ENCODE measurements at places on chromosomes 5 and 9.

GRCh38 chr5:51997949-51998348 is 614.7 kb downstream of the ISL1 start:
- no peak for DNase-seq

DNA sequence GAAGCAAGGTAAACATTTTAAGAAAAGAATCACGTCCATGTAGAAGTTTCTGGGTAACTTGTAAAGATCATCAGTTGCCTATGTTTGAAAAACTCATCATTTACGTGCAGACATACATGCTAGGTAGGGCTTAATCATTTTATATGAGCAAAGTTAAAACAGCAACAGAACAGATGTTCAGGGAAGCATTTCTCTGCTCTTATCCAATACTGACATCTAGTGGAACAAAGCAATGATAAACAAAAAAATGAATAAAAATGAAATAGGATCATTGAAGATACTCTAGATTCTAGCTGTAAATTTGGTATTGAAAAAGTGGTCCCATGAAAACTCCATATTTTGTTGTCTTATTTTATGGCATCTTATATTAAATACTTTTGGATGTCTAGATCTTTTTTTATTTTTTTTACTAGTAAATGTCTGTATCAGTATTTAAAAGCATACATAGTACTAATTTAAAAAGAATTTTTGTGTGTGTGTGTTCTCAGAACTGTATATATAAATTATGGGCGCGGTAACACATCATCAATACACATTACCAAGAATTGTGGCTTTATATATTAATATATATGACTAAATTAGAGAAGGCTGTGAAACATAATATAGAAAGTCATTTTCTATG is 1050.2 kb downstream of the CDH12 start:
- DNase-seq = no peak

DNA sequence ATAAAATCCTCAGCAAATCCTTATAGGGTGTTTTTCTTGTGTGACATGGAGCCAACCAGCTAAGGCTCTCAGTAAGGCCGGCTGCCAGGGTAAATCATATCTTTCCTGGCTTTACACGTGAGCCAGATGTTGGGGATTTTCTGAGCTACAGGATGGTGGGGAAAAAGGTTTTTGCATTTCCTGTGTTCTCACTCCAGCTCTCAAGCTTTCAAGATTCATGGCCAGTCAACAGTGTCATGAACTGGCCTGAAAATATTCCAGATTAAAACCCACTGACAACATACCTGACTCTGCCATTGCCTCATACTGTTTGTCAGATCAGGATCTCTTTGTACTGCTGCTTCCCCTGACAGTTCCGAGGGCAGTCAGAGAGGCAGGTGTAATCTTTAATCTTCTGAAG is 306.9 kb downstream of the GLIS3 start:
- no peak for DNase-seq

DNA sequence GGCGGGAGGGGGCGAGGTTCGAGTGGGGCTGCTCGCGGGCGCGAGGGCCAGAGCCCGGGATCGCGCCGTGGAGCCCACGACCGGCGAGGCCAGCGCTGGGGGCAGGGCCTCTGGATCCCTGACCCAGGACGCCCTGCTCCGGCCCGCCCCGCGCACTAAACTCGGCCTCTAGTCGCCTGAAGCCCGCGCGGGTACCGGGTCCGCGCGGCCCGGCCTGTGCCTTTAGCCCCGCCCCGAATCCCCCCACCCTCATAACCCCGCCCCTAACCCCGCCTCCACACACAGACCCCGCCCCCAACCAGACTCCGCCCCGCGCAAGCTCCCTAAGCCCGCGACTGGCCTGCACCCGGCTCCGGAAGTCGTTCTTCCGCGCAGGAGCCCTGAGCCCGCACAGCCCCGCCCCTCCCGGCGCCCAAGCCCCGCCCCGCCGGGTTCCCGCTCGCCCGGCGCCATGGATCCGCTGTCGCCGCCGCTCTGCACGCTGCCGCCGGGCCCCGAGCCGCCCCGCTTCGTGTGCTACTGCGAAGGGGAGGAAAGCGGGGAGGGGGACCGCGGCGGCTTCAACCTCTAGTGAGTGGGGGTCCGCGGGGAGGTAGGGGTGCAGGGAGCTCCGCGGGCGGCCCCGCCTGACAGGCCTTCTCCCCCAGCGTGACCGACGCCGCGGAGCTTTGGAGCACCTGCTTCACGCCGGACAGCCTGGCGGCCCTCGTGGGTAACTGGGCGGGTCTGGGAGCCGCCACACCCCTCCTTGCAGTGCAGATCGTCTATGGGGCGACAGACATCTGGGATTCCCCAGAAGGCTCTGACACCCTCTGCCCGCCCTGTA is at the start of gene PAXX:
Gene PAXX (plus strand): TSS at position 430 of the 826 bp plus-strand sequence. CDS start 22 bp downstream, at position 452.
- DNase-seq = peak; percentile 85

DNA sequence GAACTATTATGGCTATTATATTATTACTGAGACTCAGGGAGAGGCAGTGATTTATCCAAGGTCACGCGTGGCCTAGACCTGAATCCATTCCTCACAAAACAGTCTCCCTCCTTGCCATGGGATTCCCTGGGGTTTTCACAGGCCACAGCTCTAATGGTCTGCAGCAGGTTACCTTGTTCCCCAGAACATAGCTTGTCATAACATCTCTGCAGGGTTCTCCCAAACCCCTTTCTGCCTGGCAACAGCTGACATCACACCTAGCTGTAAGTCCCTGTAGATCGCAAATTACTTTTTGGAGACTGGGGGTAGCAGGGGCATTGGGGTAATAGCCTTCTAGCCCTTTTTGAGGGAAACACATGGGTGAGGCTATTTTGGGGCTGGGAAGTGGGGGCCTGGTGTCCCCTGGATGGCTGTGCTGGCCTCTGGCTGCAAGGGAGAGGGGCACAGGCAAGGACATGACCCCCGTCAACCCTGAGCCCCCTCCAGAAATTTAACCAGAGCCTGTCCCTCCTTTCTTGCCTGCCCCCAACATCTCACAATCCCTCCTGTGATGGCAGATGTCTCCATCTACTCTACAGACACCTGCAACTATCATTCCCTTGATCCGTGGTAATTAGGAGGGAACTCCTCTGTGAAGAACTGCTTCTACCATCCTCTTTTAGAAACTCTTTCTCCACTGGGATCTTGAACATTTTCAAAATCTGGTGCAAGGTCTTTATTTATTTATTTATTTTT is 1.3 kb downstream of the CD74 start:
- DNase-seq = peak; percentile 31

DNA sequence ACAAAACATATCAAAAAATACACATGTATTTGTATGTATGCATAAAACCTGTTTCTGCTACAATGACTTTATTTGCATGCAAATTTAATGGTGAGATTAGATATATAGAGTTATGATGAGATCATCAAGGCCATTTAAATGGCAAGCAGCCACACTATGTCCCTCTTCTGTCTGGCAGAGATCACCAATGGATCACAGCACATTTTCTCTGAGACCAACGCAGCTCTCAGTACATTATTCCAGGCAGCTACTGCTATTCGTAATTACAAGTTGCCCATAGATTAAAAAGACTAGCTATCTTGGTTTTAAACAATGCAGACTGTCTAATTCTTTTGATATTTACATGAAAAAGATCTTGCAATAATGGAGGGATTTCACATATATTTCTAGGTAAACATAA is 629.5 kb downstream of the PDE4D start:
- no peak for DNase-seq

GRCh38 chr9:113949571-113950078 is 73.5 kb downstream of the ZNF618 start:
- DNase-seq = no peak

GRCh38 chr5:25448646-25449045 is 803.9 kb upstream of the CDH10 start:
- DNase-seq = no peak

GRCh38 chr9:109517901-109518377 is 19.8 kb upstream of the PTPN3 start:
- DNase-seq = no peak

- no peak for DNase-seq
Observed at GRCh38 chr9:129094387-129095169, 13.7 kb downstream of the DOLPP1 start.

GRCh38 chr9:128341435-128341849 is 1.1 kb downstream of the SLC27A4 start:
- DNase-seq = peak; percentile 27

- DNase-seq = no peak
Observed at GRCh38 chr5:29794141-29794787, 1399.2 kb upstream of the CDH6 start.

- DNase-seq = no peak
Observed at GRCh38 chr5:32066448-32066847, 107.7 kb downstream of the GOLPH3 start.

GRCh38 chr5:7584749-7585148 is 188.8 kb downstream of the ADCY2 start:
- no peak for DNase-seq

DNA sequence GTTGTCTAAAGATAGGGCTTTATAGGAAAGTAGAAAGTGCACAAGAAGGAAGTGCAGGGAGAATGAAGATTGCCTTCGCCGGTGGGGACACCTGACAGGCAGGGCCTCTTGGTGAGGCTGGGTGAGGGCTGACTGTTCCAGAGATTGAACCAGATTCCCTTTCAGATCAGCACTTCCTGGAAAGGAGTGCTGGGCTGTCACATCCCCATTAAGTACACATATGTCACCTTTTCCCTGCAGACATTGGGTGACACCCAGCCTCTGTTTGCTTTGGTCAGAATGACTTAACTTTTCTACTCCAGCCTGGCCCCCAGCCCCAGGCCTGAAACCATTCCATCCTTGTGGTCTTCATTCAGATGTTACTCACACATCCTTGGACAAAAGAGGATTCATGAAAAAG is 7.4 kb upstream of the SHROOM1 start:
- no peak for DNase-seq

DNA sequence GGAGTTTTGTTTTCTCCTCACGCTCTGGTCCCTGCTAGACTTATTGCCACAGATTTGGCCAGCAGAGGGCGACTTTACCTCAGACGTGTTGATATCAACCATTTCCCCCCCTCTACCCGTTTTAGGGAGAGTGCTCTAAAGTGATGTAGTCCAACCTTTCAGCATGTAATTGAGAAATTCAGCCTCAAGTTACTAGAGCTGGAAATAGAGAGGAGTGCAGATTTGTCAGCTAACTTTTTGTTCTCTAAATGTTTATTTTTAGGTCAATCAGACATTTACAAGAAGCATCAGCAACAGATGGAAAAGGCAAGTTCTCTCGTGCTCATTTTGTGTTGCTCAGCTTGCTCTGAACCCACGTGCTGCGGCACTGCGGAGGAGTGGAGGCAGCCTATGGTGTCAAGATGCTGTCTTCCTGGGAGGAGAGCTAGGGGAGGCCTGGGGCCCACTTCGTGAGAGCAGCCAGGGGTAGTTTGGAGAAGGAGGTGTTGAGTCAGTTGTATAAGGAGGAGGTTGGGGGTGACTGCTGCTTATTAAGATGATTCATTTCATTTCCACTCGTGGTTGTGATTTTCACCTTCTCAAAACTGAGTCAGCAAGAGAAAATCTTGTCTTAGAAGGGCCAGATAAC is 53.6 kb downstream of the GPR107 start:
- peak; percentile 83 for DNase-seq

DNA sequence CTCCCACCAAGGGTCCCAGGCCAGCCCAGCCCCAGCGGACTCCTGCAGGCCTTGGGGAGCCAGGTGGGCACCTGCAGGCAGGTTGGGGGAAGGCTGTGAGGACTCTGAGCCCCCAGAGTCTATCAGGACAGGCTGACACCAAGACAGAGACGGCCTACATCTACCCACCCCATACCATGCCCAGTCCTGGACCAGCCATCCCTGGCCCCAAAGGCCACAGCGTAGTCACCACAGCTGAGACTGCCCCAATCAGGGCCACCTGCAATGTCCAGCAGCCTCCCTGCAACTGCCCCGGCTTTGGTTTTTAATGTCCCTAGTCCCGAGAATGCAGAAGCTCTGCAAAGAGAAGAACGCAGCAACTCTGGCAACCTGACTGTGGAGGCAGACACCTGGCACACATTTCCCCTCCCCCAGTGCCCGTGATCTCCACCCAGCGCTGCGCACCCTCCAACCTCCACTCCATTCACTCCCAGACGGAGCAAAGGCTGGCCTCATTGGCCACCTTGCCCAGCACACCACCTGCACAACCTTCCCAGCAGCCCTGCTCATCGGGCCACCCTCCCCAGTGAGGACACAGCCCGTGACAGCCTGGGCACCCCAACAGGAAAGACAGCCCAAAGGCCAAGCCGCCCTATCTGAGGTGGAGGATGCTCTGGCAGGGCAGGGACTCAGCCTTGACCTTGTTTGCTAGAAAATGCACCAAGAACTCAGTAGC is 14.9 kb downstream of the ADAMTS2 start:
- no peak for DNase-seq

- no peak for DNase-seq
Observed at GRCh38 chr5:128341056-128341455, 197.0 kb downstream of the FBN2 start.

DNA sequence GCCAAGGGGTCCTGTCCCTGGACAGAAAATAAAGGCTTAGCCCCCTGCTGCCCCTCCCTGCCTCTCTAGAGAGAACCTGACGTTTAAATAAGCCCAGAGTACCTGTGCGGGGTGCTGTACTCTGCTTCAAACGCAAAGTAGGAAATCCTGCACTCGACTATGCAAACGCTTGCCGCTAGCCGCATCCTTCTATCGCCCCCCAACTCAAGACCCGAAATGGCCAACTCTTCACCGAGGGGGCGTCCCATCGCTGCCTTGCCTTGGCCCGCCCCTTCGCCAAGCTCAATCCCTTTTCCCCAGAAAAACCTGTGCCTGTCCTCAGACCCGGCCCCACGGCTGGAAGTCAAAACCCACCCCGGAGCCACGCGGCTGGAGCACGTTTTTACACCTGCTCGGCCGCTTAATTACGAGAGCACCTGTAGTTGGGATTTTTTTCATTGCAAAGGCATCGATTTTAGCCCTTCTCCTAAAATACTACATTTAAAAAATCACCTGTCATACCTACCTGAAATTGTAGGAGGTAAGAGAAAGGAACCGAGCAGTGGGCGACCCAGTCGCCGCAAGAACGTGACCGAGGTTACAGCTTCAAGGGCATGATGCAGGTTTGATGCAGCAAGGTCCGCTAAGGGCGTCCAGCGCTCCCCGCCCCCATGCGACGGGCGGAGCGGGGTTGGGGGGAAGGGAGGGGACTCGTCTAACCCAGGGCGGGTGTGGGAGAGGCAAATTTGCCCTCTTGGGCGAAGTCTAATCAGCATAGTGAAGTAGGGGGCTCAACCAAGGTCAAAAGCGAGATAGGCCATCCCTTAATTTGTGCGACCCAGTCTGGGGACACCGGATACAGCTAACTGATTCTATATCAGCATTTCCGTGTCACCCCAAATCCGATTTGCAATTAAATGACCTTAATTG is 3.5 kb downstream of the ELAVL2 start:
- DNase-seq = no peak

DNA sequence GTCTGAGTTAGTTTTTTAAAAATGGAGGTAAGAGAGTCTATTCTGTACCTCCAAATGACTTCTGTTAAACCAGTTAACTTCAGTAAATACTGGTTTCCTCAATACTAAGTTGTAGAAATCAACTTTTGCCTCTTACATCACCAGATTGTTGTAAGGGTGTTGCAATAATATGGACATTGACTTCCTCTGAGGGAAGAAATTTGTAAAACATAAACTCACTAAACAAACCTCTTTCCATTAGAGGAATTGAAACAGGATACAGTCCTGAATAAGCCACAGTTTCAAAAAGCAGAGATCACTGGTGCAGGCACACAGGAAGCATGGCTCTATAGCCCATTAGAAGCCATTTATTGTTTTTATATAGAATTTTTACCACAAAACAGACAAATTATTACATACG is 32.7 kb upstream of the SLCO6A1 start:
- no peak for DNase-seq
